ENCODE measurements at places on chromosomes 12 and 14. TPM values are rescaled to one million over a fixed set of nuclear protein-coding genes. Genes with fewer than 3 reads are reported as not detected.
A peak's percentile ranks its signal among the peaks of the same experiment; 100 is the strongest.

OR2AP1 gene
- not detected for total RNA-seq

EXOC3L4 gene
- 0.26 TPM for total RNA-seq

DNA sequence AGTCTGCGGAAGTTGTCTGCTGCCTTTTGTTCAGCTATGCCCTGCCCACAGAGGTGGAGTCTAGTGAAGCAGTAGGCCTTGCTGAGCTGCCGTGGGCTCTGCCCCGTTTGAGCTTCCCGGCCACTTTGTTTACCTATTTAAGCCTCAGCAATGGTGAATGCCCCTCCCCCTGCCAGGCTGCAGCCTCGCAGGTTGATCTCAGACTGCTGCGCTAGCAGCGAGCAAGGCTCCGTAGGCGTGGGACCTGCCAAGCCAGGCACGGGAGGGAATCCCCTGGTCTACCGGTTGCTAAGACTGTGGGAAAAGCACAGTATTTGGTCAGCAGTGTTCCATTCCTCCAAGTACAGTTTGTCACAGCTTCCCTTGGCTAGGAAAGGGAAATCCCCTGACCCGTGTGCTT, 143.6 kb downstream of the DYRK2 start:
- H3K4me3 ChIP-seq = no peak overlapping the region
- no peak for DNase-seq
- H3K27me3 ChIP-seq = no peaks in the 10 kb centered on the region
- no peaks in the 10 kb centered on the region for H3K36me3 ChIP-seq
- no peaks in the 10 kb centered on the region for H3K4me1 ChIP-seq

GRCh38 chr12:39779768-39780340, 160.3 kb upstream of the ABCD2 start:
- no peak overlapping the region for H3K4me3 ChIP-seq
- no peaks in the 10 kb centered on the region for H3K36me3 ChIP-seq
- H3K4me1 ChIP-seq = no peaks in the 10 kb centered on the region
- H3K27ac ChIP-seq = no peak overlapping the region
- DNase-seq = no peak
- H3K27me3 ChIP-seq = no peaks in the 10 kb centered on the region

DNA sequence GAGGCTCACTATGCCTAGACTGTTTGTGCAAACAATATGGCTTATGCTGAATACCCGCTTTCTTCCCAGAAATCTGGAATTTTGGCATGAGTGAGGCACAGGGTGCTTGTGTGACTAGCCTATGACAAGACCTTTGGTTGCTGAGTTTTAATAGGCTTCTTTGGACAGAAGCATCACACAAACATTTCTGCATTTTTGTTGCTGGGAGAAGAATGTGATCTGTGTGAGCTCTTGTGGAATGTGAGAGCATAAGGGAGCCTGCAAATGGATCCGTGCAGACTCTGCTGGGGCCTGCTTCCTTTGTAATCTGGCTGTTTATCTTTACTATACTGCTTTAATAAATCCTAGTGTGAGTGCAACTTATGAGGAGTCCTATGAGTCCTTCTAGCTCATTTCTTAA, 83.0 kb upstream of the ZDHHC17 start:
- H3K27ac ChIP-seq = peak overlapping the region; percentile 61
- peaks cover 11% of the 10 kb centered on the region for H3K4me1 ChIP-seq
- no peaks in the 10 kb centered on the region for H3K36me3 ChIP-seq
- H3K4me3 ChIP-seq = no peak overlapping the region
- no peaks in the 10 kb centered on the region for H3K27me3 ChIP-seq

- no peaks in the 10 kb centered on the region for H3K27me3 ChIP-seq
- no peak overlapping the region for H3K4me3 ChIP-seq
- H3K4me1 ChIP-seq = no peaks in the 10 kb centered on the region
- H3K36me3 ChIP-seq = no peaks in the 10 kb centered on the region
- DNase-seq = no peak
These were observed 46.4 kb upstream of the CHST11 start for GRCh38 chr12:104410326-104410725.
